T1000 (cell line): ENCODE measurements at places on chromosomes 3 and 15.

DNA sequence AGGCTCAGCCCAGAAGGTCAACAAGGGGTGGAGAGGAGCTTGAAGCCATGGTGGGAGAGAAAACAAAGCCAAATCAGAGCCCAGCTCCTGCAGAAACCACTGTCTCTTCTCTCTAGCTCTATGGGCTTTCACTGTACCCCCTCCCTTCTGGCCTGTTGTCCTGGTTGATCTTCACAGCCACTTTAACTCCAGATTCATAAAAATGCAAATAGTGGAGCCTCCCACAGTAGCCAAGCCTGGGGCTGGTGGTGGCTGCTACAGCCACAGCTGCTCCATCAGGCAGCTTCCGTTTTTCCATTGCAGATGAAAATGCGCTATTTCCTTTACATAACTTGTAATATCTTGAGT is 20.7 kb upstream of the CAV3 start:
- DNase-seq = no peak

DNA sequence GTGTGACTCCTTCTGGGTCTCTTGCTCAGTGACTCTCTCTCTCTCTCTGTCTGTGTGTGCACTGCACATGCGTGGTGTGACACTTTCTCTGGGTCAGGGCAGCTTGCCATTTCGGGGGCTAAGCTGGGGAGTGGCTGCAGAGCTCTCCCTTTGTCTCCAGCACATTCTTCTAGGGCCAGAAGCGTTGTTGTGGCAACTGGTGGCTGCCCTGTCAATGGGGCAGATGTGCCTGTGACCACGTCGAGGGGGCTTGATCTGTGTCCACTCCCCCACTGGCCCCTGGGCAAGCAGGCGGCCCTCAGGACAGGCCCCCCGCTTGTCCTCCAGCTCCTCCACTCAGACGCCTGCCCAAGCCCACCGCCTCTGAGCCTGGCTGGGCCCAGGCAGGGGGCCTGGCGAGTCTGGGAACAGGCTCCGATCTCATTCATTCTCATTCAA is 67.8 kb downstream of the WNT7A start:
- no peak for DNase-seq

DNA sequence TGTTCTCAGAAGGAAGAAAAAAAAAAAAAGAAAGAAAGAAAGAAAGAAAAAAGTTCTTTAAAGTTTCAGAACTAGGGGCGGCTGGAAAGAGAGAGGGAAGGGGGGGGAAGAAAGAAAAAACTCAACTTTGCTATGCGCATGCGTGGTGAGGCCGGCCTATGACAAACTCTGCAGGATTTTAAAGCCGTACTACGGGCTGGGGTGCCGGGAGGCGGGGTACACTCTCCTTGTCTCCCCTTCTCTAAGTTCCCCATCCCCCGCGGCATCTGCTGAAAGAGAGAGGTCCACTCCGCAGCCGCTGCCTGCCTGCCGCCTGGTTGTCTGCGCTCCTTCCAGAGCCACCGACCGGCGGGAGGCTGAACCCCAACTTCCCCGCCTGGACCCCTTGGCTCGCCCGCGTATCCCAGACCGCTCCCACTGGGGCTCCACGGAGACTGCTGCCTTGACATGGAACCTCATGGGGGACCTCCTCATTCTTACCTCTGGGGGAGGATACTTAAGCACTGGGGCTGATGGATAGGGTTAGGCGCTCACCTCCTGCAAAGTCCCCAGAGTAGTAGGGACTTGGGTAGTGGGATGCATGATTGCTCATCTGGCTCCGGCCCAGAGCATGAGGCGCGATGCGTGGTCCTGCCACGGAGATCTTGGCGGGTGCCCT is 1.4 kb upstream of the WNT5A start:
- DNase-seq = peak; percentile 61

DNA sequence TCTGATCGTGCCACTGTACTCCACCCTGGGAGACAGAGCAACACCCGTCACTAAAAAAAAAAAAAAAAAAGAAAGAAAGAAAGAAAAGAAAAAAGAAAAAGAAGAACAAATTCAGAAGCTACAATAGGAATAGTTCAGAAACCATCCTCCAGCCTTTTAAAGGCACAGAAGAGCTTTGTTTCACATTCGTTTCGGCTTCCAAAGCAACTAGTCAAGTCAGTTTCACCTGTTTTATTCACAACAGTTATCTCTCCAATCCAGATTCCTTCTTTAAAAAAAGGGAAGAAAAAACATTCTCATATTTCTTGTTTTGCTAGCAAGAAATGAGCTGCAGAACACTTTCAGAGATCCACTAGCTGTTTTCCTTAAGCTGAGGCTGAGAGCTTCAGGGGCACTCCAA is 767.7 kb upstream of the CFAP20DC start:
- DNase-seq = no peak

DNA sequence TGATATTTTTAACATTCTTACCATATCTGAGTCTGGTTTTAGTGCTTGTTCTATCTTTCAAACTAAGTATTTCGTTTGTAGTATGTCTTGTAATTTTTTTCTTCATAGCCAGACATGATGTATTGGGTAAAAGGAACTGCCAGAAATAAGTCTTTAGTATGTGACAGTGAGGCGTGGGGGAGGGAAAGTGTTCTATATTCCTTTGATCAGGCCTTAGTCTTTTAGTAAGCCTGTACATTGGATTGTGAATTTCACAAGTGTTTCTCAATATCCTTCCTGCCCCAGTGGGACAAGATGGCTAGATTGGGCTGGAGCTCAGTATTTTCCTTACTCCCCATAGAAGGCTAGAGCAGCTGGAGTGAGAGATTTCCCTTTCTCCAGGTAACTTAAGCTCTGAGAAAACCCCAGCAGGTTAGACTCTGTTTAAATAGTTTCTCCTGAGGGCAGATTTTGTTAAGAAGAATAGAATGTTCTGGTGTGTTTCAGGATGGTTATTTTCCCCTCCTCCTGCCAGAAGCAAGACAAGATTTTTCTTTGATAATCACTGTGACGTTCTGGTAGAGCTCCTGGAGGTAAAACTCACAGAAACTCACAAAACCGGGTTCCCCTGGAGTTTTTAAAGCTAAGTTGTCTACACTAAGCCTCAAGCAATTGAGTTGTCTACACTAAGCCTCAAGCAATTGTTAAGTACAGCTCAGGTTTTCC is 140.7 kb upstream of the ARPP21 start:
- no peak for DNase-seq

DNA sequence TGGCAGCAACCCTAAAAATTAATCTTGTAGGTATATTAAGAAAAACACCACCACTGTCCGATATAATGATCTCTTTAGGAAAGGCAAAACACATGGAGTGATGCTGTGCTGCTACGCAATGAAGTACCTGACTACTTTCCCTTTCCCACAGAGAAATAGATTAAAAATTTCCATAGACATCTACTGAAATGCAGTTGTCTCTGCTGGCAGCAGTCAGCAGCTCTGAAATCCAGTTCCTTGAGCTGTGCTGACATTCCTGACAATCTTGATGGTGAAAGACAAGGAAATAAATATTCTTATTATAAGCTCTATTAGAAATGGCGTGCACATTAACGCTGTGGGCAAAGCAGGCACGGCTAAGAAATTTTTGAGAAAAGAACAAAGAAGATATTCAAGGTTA is 287.6 kb downstream of the IL5RA start:
- no peak for DNase-seq

- DNase-seq = no peak
These were observed 70.1 kb downstream of the PLXNA1 start for GRCh38 chr3:127053026-127053425.

- DNase-seq = no peak
These were observed 18.5 kb upstream of the CHCHD6 start for GRCh38 chr3:126685493-126685892.

GRCh38 chr15:43439268-43439667 is 53.7 kb downstream of the TP53BP1 start:
- DNase-seq = no peak

- no peak for DNase-seq
These were observed 126.9 kb downstream of the THRB start for GRCh38 chr3:24367664-24368264.

DNA sequence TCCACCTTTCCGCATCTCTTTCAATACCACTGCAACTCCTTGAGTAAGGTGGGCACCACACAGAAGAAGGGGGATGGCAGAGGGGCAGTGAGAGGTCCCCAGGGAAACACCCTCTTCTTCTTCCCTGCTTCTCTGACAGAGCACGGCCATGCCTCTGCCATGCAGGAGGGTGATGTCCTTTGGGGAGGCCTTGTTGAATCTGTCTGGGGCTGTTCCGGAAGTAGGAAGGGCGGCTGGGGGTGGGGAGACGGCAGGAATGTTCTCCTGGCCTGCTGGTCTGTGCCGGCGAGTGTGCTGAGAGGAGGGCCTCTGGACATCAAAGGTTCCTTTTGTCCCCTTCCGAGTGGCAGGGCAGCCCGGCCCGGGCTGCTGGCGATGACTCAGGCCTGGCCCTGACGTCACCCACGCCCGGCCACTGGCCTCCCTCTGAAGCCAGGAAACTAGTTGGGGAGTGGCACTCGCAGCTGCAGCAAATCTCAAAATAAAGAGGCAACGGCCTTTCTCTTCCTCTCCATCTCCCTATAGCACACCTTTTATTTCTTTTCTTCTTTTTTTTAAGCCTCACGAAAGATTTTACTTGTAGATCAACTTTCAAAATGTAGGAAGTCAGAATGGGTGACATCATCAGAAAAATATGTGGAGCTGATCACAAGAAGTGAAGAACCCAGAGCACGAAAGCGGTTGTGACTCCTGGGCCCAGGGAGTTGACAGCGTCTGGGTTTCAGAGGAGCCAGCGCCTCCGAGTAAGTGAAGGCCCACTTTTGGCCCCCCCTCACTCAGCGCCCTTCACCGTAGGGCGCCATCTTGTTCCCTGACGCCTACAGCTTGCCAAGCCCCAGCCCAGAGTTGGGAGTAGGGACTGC is at the start of gene ZBTB38:
Gene ZBTB38, plus strand, starts transcription at position 443 of the 863 bp plus-strand sequence. CDS start 73,885 bp downstream, outside the sequence.
- DNase-seq = peak; percentile 81

DNA sequence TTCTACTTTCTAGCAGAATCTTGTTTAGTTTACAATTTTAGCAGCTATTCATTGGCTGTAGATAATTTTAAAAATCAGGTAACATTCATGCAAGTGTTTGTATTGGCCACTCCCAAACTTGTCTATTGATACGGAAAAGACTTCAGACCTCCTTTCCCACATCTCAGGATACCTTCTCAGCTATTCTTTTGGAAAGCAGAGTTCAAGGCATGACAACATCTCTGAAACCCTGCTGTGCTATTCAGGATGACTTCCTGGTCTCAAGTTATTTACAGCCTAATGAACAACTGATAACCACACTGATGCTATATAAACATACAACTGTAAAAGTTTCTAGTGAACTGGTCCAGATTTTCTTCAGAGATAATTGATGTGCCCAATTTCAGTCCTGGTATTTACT is 55.8 kb downstream of the DZIP3 start:
- no peak for DNase-seq

GRCh38 chr15:58355973-58356372 is 75.8 kb upstream of the LIPC start:
- no peak for DNase-seq

GRCh38 chr3:143811602-143812001 is 36.7 kb downstream of the SLC9A9 start:
- DNase-seq = no peak

DNA sequence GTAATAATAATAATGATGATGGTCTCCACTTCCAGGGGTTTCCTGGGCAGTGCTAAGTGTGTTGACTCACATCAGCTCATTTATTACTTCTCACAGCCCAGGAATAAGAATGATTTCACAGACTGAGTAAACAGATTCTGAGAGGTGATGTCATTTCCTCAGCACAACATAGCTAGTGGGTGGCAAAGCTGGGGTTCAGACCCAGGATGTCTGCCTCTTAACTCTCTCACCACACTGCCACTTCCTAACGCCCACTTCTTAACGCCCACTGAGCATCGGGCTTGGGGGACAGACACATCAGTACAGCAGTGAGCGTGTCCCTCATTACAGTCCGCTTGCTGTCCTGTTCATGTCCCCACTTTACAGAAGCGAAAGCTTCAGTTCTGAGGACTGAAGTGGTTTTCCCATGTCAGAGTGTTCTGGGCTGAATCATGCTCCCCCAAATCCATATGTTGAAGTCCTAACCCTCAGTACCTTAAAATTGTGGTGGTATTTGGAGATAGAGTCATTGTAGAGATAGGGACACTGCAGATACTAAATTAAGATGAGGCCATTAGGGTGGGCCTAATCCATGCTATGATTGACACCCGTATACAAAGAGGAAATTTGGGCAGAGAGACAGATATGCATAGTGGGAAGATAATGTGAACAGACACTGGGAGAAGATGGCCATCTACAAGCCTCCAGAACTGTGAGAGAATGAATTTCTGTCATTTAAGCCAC is 68.0 kb downstream of the ATP2B2 start:
- no peak for DNase-seq

DNA sequence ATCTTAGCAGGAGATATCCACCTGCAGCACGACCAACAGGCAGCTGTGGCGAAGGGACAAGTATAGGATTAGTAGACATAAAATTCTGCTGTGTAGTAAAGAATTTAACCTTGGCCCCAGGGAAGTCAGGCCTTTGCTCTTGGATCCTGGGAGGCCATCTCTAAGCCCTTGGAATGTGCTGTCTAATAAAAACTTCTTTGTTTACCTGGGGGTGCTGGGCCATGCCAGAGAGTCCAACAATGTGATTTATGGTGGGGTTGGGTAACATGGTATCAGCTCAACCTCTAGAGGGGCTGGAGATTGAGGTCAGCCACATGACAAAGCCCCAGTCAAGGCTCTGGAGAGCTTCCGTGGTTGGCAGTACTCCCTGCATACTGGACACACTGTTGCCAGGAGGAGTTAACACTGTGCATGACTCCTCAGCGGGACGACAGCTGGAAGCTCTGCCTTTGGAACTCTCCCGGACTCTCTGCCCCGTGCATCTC is 52.4 kb downstream of the HEG1 start:
- peak; percentile 36 for DNase-seq

- no peak for DNase-seq
These were observed 493.3 kb downstream of the FOXP1 start for GRCh38 chr3:71090207-71090606.

- DNase-seq = no peak
These were observed 241.8 kb downstream of the ARRDC4 start for GRCh38 chr15:98202256-98202655.

- DNase-seq = no peak
These were observed 19.8 kb upstream of the P2RY12 start for GRCh38 chr3:151404316-151404715.

- no peak for DNase-seq
These were observed 151.7 kb downstream of the MCTP2 start for GRCh38 chr15:94383041-94383440.

- no peak for DNase-seq
These were observed 119.1 kb downstream of the ROBO2 start for GRCh38 chr3:77158730-77159581.

DNA sequence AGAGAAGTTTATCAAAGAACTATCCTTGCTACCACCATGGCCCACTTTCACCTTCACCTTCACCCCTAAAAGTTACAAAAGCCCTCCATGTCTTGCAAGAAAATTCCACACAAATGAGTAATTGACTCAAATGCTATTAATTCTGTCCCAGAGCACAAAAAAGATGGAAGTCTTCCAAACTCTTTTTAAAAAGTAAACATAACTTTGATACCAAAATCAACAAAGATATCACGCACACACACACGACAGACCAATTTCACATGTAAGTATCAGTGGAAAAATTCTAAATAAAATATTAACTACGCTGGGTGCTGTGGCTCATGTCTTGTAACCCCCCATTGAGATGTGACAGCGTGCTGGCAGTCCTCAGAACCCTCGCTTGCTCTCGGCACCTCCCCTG is 1.1 kb upstream of the MCCC1 start:
- no peak for DNase-seq
